GM12878 (cell line): ENCODE measurements at places on chromosomes 5 and 9. TPM values are rescaled to one million over a fixed set of nuclear protein-coding genes. Genes with fewer than 3 reads are reported as not detected.

MAMDC2 gene
- total RNA-seq = not detected in 2 replicates

- H3K27me3 ChIP-seq = no peaks in the 10 kb centered on the region
- no peak overlapping the region for H3K4me3 ChIP-seq
- no peak overlapping the region for H3K27ac ChIP-seq
- H3K4me1 ChIP-seq = no peaks in the 10 kb centered on the region
Measured at GRCh38 chr9:17994695-17995425, 416.0 kb downstream of the SH3GL2 start.

- DNase-seq = no peak
- H3K4me3 ChIP-seq = no peak overlapping the region
- no peaks in the 10 kb centered on the region for H3K4me1 ChIP-seq
- no peaks in the 10 kb centered on the region for H3K27me3 ChIP-seq
- H3K36me3 ChIP-seq = no peaks in the 10 kb centered on the region
Measured at GRCh38 chr5:55316837-55317236, 9.0 kb downstream of the MTREX start.

DDX4 gene
- total RNA-seq = 0.36 TPM in 1 of 2 replicates, not detected in the other

ROR2 gene
- 0.05 TPM in 1 of 2 replicates, not detected in the other for total RNA-seq

GRCh38 chr5:151584057-151584937 lies 6.8 kb downstream of the FAT2 start:
- no peaks in the 10 kb centered on the region for H3K27me3 ChIP-seq
- no peak for DNase-seq
- no peaks in the 10 kb centered on the region for H3K36me3 ChIP-seq
- no peak overlapping the region for H3K4me3 ChIP-seq
- H3K4me1 ChIP-seq = no peaks in the 10 kb centered on the region

GARNL3 gene
- total RNA-seq = 9.4 and 9.8 TPM in 2 replicates

ZNF658 gene
- total RNA-seq = 2.9 and 3.2 TPM in 2 replicates

DNA sequence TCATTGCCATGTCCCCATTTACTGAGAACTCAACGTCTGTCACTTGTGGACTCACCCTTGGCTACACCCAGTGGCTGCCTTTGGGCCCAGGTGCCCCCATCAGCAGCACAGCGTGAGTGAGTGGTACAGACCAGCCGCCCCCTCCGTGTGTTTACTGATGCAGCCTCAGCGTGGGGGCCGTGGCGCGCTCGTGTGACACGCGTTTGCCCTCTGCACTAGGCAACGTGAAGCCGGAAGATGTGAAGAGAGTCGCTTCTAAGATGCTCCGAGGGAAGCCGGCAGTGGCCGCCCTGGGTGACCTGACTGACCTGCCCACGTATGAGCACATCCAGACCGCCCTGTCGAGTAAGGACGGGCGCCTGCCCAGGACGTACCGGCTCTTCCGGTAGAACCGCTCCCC lies 12.4 kb downstream of the PMPCA start:
- no peaks in the 10 kb centered on the region for H3K27me3 ChIP-seq
- no peak overlapping the region for H3K27ac ChIP-seq
- DNase-seq = no peak
- H3K4me1 ChIP-seq = no peaks in the 10 kb centered on the region
- no peak overlapping the region for H3K4me3 ChIP-seq

- no peaks in the 10 kb centered on the region for H3K36me3 ChIP-seq
- H3K4me3 ChIP-seq = no peak overlapping the region
- H3K27me3 ChIP-seq = no peaks in the 10 kb centered on the region
- DNase-seq = peak; percentile 61
Measured at GRCh38 chr5:134594797-134595457, 37.7 kb downstream of the SAR1B start.

GRCh38 chr5:108867656-108868055 lies 120.0 kb downstream of the FER start:
- H3K4me3 ChIP-seq = no peak overlapping the region
- DNase-seq = no peak
- no peaks in the 10 kb centered on the region for H3K36me3 ChIP-seq
- no peaks in the 10 kb centered on the region for H3K27me3 ChIP-seq
- H3K27ac ChIP-seq = no peak overlapping the region
- no peaks in the 10 kb centered on the region for H3K4me1 ChIP-seq

DNA sequence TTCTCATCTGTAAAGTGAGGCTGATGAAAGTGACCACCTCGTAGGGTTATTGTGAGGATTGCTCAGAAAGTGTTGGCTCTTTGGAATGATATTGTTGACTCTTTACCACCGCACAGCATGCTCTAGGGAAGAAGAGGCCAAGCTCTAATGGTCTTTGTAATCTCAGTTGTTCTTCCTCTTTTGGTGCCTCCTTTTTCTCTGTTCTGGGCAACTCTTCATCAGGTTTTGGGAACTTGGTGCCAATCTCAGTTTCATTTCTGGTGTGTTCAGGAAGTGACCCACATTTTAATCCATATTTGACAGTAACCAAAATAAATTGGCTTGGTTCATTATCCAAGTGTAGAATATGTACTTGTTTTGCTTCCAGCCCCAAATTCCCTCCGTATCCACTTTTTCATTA lies 25.1 kb downstream of the ARHGAP26 start:
- H3K4me3 ChIP-seq = no peak overlapping the region
- no peak overlapping the region for H3K27ac ChIP-seq
- peaks cover 6% of the 10 kb centered on the region for H3K4me1 ChIP-seq
- no peaks in the 10 kb centered on the region for H3K27me3 ChIP-seq

DNA sequence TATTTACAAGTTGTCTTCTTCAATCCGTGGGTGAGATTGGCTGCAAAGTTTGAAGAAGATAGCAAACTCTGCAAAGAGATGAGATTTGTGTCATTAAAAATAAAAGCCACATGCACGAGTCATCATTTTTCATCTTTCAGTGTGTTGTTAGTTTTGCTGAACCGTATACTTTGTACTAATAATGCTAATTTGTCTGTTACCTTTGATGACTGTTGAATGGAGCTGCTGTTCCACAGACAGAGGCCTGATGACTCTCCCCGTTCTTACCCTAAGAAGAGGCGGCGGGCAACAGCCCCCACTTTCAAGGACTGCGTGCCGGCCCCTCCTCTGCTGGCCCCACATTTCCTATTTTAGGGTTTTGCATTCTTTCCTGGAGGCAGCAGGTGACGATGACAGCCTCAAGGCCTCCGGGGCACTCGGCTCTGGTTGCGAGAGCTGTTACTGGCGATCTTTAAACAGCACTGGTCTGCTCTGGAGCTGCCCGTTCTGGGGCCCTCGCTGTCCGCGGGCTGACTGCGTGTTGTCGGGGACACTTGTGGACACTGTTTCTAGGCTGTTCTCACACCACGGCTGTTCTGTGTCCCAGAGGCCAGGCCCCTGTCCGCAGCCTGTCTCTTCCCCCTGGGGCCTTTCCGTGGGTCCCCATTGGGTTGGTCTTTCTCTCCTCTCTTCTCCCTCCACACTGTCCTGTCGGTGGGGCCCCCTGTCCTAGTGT lies 35.1 kb downstream of the NDUFS6 start:
- no peak for DNase-seq
- no peaks in the 10 kb centered on the region for H3K4me1 ChIP-seq
- H3K4me3 ChIP-seq = no peak overlapping the region
- no peaks in the 10 kb centered on the region for H3K27me3 ChIP-seq

- H3K36me3 ChIP-seq = peaks cover 37% of the 10 kb centered on the region
- H3K27me3 ChIP-seq = no peaks in the 10 kb centered on the region
- H3K4me3 ChIP-seq = no peak overlapping the region
- no peak overlapping the region for H3K27ac ChIP-seq
- DNase-seq = no peak
Measured at GRCh38 chr9:34086864-34087263, 38.2 kb upstream of the UBAP2 start.

- no peaks in the 10 kb centered on the region for H3K36me3 ChIP-seq
- no peak overlapping the region for H3K27ac ChIP-seq
- no peaks in the 10 kb centered on the region for H3K27me3 ChIP-seq
- no peak overlapping the region for H3K4me3 ChIP-seq
- no peak for DNase-seq
- H3K4me1 ChIP-seq = no peaks in the 10 kb centered on the region
Measured at GRCh38 chr9:13590996-13591395, 311.5 kb upstream of the MPDZ start.

DNA sequence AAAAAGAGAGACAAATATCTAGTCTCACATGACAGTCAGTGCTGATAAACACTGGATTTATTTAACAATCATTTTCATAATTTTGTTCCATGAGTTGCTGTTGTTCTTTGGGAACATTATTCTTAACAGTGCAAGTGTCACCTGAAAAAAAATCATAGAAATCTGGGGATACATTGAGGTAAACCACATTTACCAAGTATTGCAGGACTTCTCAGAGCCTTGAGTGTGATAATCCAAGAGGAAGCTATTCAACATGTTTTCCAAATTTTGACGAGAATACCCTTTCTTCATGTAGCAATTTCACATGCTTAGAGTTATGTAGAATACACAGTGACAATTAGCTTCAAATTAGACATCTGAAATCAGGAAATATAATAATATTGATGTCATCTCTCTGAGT lies 108.5 kb downstream of the MEGF10 start:
- H3K27me3 ChIP-seq = no peaks in the 10 kb centered on the region
- H3K4me3 ChIP-seq = no peak overlapping the region
- no peaks in the 10 kb centered on the region; the same call in 1 of the 2 replicates for H3K4me1 ChIP-seq
- H3K27ac ChIP-seq = no peak overlapping the region
- no peak for DNase-seq

GRCh38 chr5:151038412-151038745 lies 18.0 kb downstream of the GPX3 start:
- peaks cover 69% of the 10 kb centered on the region for H3K36me3 ChIP-seq
- no peaks in the 10 kb centered on the region for H3K4me1 ChIP-seq
- no peak for DNase-seq

- no peak for DNase-seq
- no peaks in the 10 kb centered on the region for H3K36me3 ChIP-seq
- no peaks in the 10 kb centered on the region for H3K27me3 ChIP-seq
- no peak overlapping the region for H3K27ac ChIP-seq
- H3K4me3 ChIP-seq = no peak overlapping the region
- H3K4me1 ChIP-seq = no peaks in the 10 kb centered on the region
Measured at GRCh38 chr9:83219154-83219923, 156.4 kb upstream of the RASEF start.

STKLD1 gene
- 0.35 TPM in 1 of 2 replicates, not detected in the other for total RNA-seq

FAM153A gene
- total RNA-seq = 0.18 and 0.37 TPM in 2 replicates

GRCh38 chr9:74277532-74277931 lies 219.6 kb upstream of the RORB start:
- no peak overlapping the region for H3K27ac ChIP-seq
- no peaks in the 10 kb centered on the region for H3K27me3 ChIP-seq
- H3K36me3 ChIP-seq = no peaks in the 10 kb centered on the region
- H3K4me1 ChIP-seq = peaks cover 4% of the 10 kb centered on the region; the same call in 1 of the 2 replicates
- peak; percentile 59 for DNase-seq

DNA sequence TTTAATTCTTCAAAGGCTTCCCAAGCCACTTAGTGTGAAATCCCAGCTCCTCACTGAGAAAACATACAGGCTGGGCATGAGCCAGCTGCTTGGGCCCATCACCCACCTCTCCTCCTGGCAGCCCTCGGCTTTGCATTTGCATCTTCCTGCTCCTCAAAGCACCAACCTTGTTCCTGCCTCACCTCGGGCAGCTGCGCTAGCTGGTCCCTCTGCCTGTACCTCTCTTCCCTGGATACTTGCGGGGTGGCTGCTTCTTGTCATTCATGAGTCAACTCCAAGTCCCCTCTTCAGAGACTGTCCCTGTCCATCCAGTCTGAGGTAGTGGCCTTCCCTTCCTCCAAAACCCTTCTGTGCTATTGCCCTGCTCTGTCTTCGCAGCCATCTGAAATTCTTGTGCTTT lies 116.1 kb upstream of the CXCL14 start:
- DNase-seq = no peak
- no peak overlapping the region for H3K4me3 ChIP-seq
- no peaks in the 10 kb centered on the region for H3K36me3 ChIP-seq
- H3K27me3 ChIP-seq = no peaks in the 10 kb centered on the region
- H3K4me1 ChIP-seq = no peaks in the 10 kb centered on the region
- no peak overlapping the region for H3K27ac ChIP-seq

DNA sequence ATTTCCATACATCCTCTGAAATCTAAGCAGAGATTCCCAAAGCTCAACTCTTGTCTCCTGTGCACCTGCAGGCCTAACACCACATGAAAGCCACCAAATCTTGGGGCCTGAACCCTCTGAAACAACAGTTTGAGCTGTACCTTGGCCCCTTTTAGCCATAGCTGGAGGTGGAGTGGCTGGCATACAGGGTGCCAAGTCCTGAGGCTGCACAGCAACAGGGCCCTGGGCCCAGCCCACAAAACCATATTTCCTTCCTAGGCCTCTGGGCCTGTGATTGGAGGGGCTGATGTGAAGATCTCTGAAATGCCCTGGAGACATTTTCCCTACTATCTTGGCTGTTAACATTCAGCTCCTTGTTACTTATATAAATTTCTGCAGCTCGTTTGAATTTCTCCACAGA lies 26.5 kb downstream of the DOCK2 start:
- no peaks in the 10 kb centered on the region for H3K27me3 ChIP-seq
- H3K4me1 ChIP-seq = peaks cover under 1% of the 10 kb centered on the region; the same call in 1 of the 2 replicates
- DNase-seq = no peak
- H3K36me3 ChIP-seq = peaks cover 20% of the 10 kb centered on the region
- no peak overlapping the region for H3K4me3 ChIP-seq

CARTPT gene
- not detected in 2 replicates for total RNA-seq

PRLR gene
- total RNA-seq = 0.64 and 0.88 TPM in 2 replicates

DNA sequence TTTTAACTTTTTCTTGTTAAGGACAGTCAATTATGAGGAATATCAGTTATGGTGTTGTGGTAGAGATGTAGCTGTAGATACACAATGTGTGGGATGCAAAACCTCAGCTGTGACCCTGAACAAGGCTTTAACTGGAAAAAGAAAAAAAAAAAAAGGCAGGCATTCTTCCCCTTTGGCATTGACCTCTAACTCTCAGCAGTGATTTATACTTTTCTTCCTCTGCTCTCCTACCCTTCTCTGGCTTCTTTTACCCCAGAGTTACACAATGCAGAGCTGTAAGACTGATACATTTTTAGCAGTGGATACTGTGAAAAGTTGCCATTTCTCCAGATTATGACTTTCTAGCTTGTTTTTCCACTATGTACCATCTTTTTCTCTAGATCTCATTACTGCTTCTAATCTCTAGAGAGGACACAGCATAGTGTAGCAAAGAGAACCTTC lies 2.0 kb downstream of the CTNNAL1 start:
- no peaks in the 10 kb centered on the region for H3K36me3 ChIP-seq
- no peaks in the 10 kb centered on the region for H3K27me3 ChIP-seq
- no peak for DNase-seq
- no peak overlapping the region for H3K27ac ChIP-seq
- H3K4me3 ChIP-seq = no peak overlapping the region

DNA sequence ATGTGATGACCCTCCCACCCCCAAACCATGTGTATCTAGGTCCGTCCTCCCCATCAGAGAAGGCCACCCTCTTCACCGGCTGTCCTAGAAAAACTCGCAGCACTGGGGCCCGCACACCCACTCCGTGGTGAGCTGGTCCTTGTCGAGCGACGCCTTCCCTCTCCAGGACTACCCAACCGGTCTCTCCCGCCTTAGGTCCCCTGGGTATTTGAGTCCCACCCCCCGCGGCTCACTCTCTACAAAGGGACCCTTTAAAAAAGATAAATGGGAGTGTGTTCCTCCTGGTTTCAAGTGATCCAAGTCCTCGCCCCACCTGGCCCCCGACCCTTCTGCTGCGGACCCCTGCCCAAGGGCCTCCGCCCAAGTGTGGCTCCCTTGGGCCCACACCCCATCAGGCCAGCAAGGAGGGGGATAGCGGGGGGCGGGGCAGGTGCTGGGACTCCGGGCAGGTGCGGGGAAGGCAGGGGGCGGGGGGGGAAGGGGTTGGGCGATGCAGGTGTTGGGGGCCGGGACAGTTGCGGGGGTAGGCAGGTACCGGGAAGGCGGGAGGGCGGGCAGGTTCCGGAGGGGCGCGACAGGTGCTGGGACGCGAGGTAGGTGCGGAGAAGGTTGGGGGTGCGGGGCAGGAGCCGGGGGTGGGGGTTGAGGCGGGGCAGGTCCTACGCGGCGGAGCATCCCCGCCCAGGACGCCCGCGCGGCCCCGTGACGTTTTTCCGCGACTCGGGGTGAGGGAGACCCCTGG lies 970 bp upstream of the ARRDC1 start:
- no peak overlapping the region for H3K27ac ChIP-seq
- H3K4me3 ChIP-seq = no peak overlapping the region
- no peaks in the 10 kb centered on the region for H3K27me3 ChIP-seq
- no peaks in the 10 kb centered on the region for H3K36me3 ChIP-seq
